ENCODE measurements at places on chromosomes 2 and 18. TPM values are rescaled to one million over a fixed set of nuclear protein-coding genes. Genes with fewer than 3 reads are reported as not detected.

The TMEM169 gene
- total RNA-seq, result 0.84 TPM

The SOX11 gene
- total RNA-seq, result 0.05 TPM

The PRKAG3 gene
- total RNA-seq, result not detected

The MALL gene
- total RNA-seq, result not detected

The ABCG5 gene
- not detected for total RNA-seq

The C2orf80 gene
- not detected for total RNA-seq

DNA sequence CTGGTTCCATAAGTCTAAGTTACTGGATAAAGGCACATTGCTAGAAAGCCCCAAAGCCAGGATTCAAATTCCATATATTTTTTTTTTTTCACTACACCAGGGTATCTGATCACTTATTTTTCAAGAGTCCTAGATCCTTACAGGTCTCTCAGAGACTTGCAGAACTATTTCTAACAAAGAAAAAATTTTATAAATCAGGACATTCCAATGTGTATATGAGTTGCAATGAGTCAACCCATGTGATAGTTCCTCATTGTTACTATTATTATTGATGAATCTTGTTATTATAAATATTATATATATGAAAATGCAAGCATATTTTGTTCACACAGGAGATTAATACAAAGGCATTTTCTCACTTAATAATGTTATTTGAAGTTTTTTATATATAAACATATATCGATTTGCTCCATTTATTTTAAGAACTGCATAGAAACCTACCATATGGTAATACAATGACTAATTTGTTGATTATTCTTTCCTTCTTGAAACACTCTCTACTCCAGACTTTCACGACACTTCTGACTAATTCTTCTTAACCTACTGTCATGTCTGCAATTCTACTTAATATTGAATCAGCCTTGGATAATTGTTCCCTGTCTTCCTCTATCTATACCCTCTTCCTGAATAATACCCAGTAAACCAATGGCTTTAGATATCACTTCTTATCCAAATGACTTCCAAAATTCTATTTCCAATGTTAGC is 968.4 kb upstream of the NRXN1 start:
- DNase-seq, result no peak

- DNase-seq, result no peak
Observed at GRCh38 chr2:2007551-2008501, 263.5 kb upstream of the PXDN start.

GRCh38 chr2:121613774-121614173 is 35.5 kb downstream of the CLASP1 start:
- DNase-seq, result no peak

GRCh38 chr2:42133771-42134195 is 35.4 kb upstream of the EML4 start:
- peak; percentile 26 for DNase-seq

GRCh38 chr2:81981585-81981984 is 1677.0 kb upstream of the LRRTM1 start:
- no peak for DNase-seq

- DNase-seq, result no peak
Observed at GRCh38 chr2:179538406-179539123, 273.9 kb upstream of the SESTD1 start.

GRCh38 chr2:116491292-116491691 is 1323.2 kb upstream of the DDX18 start:
- no peak for DNase-seq

DNA sequence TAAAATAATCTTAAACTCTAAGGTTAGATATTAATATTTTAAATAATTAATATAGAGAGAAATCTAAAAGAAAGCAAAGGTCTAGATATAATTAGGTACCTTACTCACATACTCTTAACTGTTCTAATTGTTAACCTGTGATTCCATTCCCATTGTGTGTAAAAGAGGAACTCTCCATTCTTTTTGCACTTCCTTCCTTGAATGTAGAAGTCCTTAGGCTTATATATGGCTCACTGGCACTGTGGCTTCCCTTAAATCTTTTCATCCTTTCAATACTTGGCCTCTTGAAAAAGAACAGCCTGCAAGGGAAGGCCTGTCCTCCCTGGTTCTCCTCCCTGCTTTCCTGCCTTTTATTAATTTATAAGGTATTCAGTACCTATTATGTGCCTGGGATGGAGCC is 182.8 kb upstream of the FOSL2 start:
- no peak for DNase-seq
